ENCODE measurements at places on chromosomes 13 and 19.
A peak's percentile ranks its signal among the peaks of the same experiment; 100 is the strongest.

DNA sequence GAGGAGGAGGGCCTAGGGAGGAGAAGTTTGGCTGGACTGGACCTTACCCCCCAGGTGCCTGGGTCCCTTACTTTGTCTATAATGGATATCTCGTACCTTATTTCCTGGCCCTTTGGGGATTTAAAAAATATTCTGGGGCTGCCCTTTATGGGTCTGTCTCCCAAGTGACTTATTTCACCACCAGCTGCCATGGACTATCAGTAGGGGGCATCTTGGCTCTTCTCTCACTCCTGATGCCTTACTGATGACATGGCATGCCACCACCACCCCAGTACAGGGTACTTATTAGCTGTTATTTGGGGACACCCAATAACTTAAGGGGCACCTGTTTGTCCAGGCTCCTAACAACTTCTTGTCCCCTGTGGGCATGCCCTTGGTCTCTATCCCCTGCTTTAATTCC lies 38.0 kb downstream of the NFIX start:
- peak; percentile 40 for DNase-seq

DNA sequence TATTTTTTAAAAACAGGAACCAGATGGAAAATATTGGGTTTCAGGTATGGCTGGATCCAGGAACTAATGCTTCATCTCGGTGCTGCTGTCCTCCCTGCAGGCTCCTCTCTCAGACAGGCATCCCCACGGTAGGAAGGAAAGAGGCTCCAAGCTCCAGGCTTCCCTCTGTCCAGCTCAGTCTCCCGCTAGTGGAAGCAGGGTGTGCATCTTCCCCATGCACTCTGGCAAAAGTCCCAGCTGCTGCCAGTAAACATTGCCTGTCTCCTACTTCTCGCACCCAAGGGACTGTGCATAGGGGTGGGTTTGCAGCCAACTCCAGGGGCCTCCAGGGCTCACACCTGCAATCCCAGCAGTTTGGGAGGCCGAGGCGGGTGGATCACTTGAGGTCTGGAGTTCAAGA lies 29.2 kb downstream of the IL12RB1 start:
- DNase-seq = peak; percentile 53

- no peak for DNase-seq
Measured at GRCh38 chr13:114088234-114088633, 44.2 kb downstream of the RASA3 start.

- no peak for DNase-seq
Measured at GRCh38 chr19:39128516-39129079, 3.0 kb downstream of the PAK4 start.

- no peak for DNase-seq
Measured at GRCh38 chr19:53877361-53877766, 4.6 kb upstream of the PRKCG start.

DNA sequence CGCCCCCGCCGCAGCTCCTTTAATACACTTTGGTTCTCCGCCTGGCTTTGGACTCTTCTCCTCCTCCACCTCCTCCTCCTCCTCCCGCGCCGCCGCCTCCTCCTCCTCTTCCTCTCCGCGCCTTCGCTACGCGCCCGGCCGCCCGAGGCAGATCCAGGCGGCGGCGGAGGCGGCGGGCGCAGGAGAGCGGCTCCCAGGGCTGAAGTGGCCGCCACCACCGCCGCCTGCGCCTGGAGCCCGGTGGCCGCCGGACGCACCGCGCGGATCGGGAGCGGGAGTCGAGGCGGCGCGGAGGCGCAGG lies at the start of gene ZIC2:
Gene ZIC2, plus strand, starts transcription at position 50 of the 301 bp plus-strand sequence. CDS start 281 bp downstream, outside the sequence.
- no peak for DNase-seq

DNA sequence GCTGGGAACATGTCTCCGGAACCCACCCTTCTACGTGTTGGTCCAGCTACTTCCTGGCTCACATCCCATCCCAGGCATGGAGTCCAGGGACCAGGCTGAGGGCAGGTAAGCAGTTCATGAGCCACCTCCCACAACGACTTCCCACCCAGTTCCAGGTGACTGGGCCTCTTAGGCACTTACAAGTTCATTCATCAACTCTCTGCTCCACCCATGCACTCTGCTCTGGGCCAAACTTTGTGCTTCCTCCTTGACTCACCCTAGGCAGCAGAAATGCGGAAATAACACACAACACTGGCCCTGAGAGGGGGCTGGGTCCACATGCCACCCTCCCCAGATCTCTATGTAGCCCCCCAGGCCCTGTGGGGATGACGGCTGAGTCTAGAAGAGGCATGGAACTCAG lies 20.5 kb downstream of the IQCN start:
- peak; percentile 22 for DNase-seq

DNA sequence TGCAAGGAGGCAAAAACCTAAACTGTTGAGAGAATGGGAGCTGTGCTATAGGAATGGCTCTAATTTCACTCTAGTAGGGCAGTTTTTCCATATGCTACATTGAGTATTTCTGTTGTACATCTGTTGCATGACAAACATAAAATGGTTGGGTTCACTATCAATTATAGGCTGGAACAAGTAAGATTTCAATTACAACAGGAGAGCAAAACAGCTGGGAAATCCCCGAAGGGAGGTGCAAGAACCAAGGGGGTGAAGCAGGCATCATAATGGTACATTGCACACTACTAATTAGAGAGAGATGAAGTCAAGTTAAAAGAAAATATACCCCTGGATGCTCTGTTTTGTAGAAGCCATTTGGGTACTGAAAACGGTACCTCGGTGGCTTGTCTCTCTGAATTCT lies 389.5 kb downstream of the PCDH9 start:
- peak; percentile 99 for DNase-seq

- DNase-seq = peak; percentile 29
Measured at GRCh38 chr19:23996549-23996948, 81.9 kb downstream of the ZNF726 start.

DNA sequence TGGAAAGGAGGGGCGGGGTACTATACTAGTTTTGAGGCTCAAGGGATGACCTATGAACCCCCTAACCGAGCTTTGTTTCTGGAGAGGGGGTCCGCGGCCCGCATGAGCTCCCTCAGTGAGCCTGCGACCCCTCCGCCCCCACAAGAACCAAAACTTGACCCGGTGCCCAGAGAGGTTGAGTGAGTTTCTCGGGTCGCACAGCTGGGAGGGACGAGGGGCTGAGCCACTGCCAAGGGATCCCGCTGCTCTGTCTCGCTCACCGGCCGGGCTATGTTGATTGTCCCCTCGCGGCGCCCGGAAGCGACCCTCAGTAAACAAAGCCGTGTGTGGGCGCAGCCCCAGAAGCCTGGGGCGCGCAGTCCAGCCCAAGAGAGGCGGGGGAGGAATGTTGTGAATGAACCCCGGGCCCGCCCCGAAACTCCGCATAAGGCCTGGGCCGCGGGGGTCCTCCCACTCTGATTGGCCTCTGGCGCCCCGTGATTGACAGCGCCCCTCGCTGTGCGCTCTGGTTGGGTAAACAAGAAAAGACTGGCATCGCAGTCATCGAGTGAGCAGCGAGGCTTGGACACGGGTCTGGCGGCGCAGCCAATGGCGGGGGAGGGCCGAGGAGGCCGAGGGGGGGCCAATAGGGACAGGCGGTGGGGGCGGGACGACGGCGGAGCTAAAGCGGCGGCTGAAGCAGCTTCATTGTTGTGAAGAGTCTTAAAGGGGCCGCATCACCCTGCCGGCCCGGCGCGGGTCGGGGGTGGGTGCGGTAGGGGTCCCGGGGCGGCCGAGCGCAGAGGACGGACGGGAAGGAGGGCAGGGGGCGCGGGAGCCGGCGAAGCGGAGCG lies at the start of gene ZSWIM4:
Gene ZSWIM4, plus strand, starts transcription at position 687 of the 833 bp plus-strand sequence. CDS start 206 bp downstream, outside the sequence.
- DNase-seq = peak; percentile 100

DNA sequence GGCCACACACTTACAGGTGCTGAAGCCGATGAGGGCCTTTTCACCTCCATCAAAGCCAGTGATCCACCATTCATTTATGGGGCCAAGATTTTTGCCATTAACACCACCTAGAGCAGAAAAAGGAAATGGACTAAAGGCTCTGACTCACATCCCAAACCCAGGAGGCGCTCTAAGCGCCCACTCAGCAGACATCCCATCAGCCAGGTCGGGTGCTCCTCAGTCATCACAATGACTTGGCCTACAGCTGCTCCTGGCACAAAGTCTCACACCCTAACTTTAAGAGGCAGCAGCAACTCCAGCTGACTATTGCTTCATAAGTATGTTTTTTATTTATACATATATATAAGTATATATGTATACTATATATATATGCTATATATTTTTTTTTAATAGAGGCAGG lies 36.1 kb upstream of the EIF3G start:
- no peak for DNase-seq

DNA sequence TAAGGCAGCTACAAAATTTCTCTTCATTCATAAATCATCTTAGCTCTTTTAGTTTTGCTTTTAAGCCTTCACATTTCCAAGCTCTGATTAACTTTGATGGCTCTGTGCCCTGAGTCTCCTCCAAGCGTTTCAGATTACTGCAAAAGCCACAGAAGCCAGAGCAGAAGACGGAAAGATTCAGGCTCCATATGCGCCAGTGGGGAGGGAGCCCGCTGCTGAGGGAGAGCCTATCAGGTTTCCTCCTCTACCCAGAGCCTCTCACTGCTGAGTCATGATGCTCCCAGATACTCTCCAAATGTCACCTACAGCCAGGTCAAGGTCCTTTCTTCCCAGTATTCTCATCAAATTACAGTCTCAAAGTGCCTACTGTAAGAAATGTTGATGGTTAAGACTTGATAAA lies 193.6 kb downstream of the RAP2A start:
- peak; percentile 61 for DNase-seq

DNA sequence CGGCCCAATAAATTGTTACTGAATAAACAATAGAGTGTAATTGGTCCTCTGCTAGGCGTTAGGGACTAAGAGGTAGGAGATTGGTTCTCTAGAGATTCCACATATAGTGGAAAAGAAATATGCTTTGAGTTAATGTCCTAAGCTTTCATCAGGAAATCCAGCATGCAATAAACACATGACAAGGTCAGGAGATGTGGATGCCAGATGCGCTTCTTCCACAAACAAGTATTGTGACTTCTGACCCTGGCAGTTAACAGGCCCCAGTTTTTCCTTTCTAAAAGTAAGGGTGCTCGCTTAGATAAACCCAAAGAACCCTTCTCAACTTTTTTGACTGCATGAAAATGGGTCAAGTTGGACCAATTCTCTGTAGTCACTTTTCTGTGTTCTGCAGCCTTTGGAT lies 146.5 kb upstream of the SOX21 start:
- DNase-seq = no peak

DNA sequence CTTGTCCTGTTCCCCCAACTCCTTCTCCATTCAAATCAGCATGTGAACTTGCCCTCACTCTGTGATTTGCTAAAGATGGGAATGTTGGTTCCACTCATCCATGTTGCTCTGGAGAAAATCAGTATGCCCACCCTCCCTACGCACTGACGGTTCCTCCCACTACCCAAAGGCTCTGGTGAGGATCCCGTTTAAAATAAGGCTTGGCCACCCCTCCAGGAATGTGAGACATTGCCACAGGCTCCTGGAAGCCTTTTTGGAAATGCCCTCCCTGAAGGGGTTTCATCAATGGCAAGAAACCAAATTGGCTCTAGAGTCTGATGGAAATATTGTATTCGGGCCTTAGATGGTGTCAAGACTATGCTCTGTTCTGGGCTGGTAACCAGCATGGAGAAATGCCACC lies 187.3 kb downstream of the USP12 start:
- no peak for DNase-seq

DNA sequence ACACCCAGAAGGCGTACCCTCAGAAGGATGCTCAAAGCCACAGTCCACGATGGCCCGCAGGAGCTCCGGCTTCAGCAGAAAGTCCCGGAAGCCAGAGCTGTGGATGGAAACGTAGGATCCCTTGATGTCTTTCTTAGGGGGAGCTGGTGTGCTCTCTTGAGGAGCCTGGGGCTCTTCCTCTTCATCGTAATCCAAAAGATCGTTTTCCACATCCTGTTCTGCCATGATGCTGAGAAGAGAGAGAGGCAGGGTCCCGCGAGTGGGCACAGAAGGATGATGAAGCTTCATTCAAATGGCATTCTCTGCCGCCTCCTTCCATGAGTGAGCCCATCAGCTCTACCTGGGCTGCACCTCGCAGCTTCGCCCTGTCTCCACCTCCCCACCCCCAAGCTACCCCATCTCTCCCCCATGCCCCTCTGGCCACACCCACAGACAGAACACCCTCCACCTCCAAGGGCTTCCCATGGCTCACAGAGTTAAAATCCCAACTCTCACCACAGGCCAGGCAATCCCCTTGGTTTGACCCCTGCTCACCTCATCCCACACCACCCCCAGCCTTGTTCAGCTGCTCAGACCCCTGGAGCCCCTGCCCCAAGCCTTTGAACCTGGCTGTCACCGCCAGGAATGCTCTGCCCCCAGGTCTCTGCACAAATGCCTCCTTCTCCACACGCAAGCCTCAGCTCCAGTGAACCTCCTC lies 6.0 kb downstream of the DDX39A start:
- no peak for DNase-seq

DNA sequence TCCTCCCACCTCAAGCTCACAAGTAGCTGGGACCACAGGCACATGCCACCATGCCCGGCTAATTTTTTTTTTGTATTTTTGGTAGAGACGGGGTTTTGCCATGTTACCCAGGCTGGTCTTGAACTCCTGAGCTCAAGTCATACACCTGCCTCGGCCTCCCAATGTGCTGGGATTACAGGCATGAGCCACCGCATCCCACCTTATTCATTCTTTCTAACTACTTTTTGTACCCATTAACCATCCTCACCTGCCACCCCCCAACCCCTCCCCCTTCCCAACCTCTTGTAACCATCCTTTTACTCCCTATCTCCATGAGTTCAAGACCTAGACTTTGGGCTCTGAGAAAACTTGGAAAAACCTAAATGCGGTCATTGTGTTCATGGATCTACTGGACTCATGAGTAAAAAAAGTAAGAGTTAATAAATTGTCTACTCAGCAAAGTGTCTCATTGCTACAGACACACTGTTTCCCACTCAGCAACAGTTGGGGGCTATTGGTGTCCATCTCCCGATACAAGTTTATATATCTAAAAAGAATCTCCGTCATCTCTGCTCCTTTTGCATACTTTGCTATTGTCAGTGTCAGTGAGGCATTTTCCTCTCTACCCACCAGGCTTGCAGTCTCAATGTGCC lies 44.1 kb upstream of the MEDAG start:
- DNase-seq = no peak

GRCh38 chr19:2077398-2077797 lies 18.7 kb downstream of the MOB3A start:
- DNase-seq = no peak

GRCh38 chr13:47549219-47549752 lies 451.8 kb downstream of the SUCLA2 start:
- DNase-seq = no peak

DNA sequence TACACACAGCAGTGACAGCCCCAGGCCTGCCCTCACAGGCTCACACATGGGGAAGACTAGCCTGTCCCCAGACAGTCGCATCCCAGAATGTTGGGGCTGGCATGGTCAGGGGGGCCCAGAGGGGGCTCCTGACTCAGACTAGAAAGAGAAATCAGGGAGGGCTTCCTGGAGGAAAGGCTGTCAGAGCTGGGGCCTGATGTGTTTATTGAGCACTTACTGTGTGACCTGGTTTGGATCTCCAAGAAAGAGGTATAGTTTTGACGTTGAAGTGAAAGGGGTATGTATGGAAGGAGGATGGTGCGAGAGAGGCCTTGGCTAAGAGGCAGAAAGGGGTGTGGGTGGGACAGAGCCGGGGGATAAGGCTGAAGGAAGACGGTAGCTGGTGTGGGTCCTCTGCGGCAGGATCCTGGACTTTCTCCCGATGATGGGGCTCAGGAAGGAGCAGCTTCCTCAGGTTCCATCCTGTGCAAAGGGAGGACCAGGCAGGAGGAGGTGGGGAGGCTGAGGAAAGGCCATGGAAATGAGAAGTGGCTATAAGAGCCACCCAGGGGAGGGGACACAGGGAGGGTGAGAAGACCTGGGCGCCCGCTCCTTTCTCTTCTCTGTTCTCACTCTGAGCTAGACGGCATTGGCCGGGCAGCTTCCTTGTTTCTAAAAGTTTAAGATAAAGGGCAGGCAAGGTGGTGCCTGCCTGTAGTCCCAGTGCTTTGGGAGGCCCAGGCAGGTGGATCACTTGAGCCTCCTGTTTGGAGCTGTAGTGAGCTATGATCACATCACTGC lies 16.1 kb upstream of the BCL3 start:
- no peak for DNase-seq

Measured in NCI-H69 (cell line).